Astrocyte of the cerebellum (primary cell): ENCODE measurements at places on chromosomes 1 and 21.
A peak's percentile ranks its signal among the peaks of the same experiment; 100 is the strongest.

DNA sequence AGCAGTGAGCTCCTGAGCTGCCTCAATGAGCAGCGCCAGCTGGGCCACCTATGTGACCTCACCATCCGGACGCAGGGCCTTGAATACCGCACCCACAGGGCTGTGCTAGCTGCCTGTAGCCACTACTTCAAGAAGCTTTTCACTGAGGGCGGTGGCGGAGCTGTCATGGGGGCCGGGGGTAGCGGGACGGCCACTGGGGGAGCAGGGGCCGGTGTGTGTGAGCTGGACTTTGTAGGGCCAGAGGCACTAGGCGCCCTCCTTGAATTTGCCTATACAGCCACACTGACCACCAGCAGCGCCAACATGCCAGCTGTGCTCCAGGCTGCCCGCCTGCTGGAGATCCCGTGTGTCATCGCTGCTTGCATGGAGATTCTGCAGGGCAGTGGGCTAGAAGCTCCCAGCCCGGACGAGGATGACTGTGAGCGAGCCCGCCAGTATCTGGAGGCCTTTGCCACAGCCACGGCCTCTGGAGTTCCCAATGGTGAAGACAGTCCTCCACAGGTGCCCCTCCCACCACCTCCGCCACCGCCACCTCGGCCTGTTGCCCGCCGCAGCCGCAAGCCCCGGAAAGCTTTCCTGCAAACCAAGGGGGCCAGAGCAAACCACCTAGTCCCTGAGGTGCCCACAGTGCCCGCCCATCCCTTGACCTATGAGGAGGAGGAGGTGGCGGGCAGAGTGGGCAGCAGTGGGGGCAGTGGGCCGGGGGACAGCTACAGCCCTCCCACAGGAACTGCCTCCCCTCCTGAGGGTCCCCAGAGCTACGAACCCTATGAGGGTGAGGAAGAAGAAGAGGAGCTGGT, 12.3 kb downstream of the ZBTB7B start:
- no peak for DNase-seq

- no peak for DNase-seq
These were observed 2.8 kb downstream of the IFI16 start for GRCh38 chr1:159012495-159012894.

DNA sequence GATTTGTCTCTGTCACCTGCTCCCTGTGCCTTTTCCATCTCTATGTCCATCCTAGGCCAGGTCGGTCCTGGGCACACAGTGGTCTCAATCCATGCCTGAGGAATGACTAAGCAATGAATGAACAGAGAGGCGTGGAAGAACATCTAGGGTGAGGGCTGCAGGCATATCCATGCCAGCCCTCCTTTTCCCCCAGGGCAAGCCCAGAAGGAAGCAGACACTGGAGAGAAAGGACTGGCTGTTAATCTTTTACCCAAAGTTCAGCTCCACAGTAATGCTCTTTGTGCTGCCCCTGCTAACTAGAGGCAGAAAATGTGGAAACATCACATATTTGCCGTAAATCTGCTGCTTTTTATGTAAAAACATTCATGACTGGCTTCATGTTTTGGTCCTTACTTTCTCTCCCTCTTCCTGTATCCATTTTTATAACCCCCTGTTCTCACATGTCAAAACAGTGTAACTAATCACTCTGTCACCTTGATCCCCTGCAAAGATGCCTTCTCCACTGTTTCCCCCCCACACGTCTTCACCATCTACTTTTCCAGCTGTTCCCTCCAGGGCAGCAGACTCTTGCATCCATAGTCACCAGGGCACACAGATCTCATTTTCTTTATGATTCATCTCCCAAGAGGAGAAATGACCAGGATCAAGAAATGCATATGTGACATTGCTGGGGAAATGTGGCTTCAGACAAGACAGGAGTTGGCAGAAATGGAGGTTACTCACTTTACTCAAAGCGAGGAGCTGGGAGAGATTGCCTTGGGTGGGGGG, 166.4 kb upstream of the PROX1 start:
- DNase-seq = no peak

DNA sequence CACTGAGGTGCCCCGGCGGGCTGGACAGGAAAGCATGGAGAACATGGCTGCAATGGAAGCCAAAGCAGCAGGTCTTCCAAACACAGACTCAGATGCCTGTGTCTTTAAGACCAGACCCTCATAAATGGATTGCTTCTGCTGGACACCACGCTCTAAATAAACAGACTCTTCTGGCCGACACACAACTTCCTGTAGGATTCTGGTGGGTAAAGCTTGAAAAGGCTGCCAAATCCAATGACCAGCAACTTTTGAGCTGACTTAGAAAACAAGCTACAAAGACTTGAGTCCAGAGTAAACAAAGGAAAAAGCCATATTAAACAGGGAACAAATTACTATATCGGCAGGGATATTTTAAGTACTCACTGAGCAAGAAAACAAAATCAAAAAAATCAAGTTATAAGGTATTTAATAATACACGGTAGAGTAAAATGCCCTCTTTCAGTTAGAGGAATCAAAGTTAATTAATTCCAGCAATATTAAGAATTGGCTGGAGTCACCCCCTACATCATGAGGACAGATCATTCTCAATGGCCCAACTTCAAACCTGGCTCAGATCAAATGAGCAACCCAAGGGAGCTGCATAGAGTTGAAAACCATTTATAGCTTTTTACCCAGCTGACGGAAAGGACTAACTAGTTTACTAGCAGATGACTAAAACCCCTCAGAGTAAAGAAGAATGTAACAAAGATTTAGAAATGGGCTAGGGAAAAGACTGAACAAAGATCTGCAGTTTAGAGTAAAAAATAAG, 102.4 kb downstream of the TGFBR3 start:
- peak; percentile 62 for DNase-seq

- no peak for DNase-seq
These were observed 172.0 kb upstream of the B3GALT2 start for GRCh38 chr1:193358419-193358818.

GRCh38 chr1:23854568-23854967, 13.5 kb downstream of the FUCA1 start:
- DNase-seq = no peak

GRCh38 chr1:38585971-38586370, 273.6 kb downstream of the RRAGC start:
- DNase-seq = no peak

DNA sequence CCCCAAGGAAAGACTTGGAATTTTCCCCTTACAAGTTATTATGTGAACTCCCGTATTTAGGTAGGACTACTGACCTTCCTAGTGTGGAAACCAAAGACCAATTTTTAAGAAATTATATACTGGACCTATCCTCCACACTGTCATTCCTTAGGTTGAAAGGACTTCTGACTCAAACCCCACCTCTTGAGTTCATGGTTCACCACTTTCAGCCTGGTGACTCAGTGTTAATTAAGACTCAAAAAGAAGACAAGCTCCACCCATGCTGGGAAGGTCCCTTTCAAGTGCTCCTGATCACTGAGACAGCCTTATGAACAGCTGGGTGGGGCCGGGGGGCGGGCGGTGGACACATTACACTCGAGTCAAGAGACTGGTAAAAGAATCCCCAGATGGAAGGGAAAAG, 113.2 kb downstream of the LRRC53 start:
- no peak for DNase-seq

DNA sequence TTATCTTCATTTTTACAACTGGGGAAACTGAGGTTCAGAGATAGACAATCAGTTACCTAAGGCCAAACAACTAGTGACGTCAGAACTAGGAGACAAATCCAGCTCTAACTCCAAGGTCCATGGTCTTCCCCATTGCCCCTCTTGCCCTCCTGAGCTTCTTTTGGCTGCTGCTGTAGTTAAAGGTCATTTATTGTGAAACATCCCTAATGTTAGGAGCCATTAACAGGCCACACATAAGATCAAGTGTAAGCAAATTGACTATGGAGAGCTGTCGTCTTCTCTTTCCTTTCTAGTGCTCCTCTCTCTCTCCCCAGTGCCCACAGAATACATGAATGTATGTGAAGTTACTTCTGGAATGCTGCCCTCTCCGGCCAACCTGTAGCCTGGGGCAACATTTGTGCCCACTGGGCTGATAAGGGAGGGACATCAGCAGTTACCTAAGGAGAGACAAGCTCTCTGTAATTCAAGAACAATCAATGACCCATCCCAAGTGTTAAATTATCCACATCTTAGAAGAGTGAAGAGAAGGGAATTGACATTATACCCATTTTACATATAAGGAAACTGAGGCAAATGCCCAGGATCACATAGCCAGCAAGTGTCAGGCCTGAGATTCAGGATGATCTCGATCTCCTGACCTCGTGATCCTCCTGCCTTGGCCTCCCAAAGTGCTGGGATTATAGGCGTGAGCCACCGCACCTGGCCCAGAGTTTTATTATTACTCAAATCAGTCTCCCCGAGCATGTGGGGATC, 40.1 kb downstream of the PTAFR start:
- DNase-seq = no peak

DNA sequence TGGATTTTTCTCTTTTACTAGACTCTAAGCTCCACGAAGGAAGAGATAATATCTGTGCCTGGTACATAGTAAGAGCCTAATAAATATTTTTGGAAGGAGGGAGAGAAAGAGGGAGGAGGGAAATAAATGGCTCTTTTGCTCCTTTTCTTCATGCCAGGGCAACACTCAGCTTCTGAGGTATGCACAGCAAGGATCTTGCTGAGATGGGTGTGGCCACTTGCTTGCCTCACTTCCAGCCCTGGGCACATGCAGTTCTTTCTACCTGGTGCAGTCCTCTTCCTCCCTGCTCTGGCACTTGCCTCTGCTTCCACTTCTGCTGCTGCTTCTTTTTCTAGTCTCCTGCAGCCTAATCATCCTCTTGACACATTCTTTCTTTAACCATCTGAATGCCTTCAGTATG, 148.1 kb downstream of the FGGY start:
- no peak for DNase-seq
